Left ventricle myocardium superior (tissue), 1 donor: ENCODE measurements at places on chromosomes 4 and X. TPM values are rescaled to one million over a fixed set of nuclear protein-coding genes. Genes with fewer than 3 reads are reported as not detected.

DNA sequence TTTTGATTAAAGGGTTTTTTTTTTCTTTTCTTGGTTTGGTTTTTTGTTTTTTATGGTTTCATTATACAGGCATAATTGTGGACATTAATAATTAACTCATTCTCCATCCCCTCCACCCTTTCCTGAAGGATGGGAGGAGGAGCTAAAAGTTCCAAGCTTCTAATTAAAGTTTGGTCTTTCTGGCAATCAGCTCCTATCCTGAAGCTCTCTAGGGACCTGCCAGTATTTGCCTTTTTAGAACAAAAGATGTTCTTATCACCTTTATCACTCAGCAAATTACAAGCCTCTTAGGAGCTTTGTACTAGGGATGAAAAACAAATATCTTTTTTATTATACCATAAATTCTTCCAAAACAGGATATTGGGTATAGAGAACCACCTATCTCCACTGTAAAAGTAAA, 589.8 kb downstream of the PDHA2 start:
- DNase-seq = no peak

- DNase-seq = no peak
These were observed 176.2 kb downstream of the MID1 start for GRCh38 chrX:10444204-10444603.

- DNase-seq = peak; percentile 23
These were observed 133.0 kb upstream of the TMLHE start for GRCh38 chrX:155745792-155746191.

GUCY1A1 gene
- total RNA-seq = 106 TPM

DNA sequence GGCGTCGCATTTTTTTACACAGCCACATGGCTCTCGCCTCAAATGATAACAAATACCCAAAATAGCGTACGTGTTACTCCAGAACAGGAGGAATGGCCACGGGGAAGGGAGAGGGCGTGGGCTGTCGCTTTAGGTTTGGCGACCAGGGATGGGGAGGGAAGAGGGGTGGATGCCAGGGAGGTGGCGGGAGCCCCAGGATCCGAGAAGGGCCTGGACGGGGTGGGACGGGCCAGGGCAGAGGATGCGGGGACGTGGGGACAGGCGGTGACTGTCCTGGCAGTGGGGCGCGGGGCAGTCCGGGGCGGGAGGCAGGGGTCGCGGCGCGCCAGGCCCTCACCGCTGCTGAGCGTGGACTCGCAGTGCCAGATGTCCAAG, 631 bp downstream of the TMEM47 start:
- DNase-seq = peak; percentile 31

FAM236C gene
- not detected for total RNA-seq

VSIG4 gene
- 42.1 TPM for total RNA-seq

- DNase-seq = no peak
These were observed 4.9 kb downstream of the UBA6 start for GRCh38 chr4:67696061-67696460.

CTSO gene
- 6.2 TPM for total RNA-seq

GRCh38 chr4:182017038-182017437, 226.2 kb upstream of the TENM3 start:
- DNase-seq = no peak

AMOT gene
- total RNA-seq = 7.5 TPM

LRP2BP gene
- 2.4 TPM for total RNA-seq

- DNase-seq = no peak
These were observed 83.1 kb downstream of the GRIA3 start for GRCh38 chrX:123267220-123267619.

DNA sequence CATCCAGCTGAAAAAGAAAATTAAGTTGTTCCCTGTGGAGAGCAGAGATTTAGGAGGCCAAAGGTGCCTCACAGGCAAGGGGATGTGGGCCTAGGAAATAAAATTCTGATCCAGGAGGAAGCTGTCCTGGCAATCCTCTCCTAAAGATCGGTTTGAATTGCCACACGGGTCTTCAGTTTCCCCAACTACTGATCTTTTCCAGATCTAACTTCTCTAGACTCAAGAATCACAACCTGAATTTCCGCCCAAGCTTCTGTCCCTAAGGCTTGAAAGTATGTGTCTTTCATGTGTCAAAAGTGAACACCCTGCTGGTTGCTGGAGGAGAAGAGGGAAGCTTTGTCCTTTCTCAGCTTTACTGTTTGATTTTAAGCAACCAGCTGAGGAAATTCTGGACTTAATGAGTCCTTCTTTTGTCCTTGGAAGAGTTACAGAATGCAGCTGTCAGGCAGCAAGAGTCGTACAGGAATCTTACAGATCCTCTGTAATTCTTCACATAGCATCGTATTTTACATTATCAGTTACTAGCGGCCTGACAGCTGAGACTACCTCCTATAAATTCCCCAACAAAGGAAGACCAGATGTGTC, 93.8 kb downstream of the INPP4B start:
- DNase-seq = no peak

DNA sequence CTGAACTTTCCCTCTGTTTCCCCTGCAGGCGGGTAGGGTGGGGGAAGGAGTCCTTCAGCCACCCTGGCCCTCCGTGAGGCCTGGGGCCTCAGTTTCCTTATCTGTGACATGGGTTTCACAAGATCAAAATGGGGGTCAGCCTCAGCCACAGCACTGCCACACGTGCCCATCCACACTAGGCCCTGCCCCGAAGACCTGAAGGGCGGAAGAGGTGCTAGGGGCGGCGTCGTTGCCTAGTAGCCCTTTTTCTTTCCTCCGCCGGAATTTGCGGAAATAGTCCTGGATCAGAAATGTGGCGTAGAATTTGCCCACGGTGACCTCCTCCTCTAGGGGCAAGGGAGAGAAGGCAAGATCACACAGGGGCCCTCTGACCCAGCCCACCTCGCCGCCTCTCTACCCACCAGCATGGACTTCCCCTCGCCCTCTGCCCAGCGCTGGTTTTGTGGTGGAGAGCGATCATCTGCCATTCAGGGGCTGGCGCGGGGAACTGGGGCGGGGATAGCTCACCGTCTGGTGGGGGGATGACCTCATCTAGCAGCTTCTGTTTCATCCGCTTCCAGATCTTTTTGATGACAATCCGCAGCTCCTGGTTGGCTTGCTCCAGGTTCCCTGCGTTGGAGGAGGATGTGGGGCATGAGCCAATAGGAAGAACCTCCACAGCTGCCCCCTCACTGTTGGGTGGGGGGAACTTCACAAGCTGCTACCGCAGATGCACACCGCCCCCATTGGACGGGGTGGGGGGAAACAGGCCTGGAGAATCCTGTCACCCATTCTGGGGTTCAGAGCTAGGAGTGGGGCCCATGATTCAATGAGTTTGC, 9.7 kb upstream of the SYP start:
- no peak for DNase-seq

HSPA4L gene
- 10.9 TPM for total RNA-seq

DNA sequence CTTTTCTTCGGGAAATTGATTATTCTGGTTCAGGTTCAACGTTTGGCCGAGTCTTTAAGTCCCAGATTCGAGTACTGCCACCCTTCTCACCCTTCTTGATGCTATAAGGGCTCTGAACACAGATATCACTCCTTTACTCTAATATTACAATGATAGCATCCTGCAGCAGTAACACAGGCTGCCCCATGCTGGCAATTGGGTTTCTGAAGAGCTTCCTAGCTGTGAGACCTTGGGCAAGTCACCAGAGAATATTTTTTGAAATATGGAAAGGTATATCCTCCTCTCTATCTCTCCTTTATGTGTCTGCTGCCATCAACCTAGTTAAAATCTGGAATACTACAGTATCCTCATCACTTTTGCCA, 297 bp upstream of the MTMR8 start:
- no peak for DNase-seq

ADH7 gene
- not detected for total RNA-seq

USP17L15 gene
- not detected for total RNA-seq

DNA sequence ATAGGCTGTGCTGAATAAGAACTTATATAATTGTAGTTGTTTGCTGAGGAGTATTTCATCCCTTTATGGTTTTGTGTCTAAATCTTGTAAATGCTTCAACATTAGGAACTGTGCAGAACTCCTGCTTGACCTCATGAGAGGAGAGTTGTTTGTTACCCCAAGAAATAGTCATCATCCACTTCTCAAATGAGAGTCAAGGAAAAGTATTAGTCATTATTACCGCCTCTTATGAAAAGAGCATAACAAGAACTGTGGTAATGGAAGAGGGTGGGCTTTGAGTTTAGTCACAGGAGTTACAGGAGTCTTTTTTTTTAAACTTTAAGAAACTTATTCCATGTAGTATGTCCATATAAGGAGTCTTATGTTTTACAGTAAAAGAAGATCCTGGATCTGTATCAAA, 132.9 kb downstream of the RAP1GDS1 start:
- no peak for DNase-seq

DRP2 gene
- total RNA-seq = 0.05 TPM

UGT2B11 gene
- total RNA-seq = not detected

GYG2 gene
- 1.4 TPM for total RNA-seq

C4orf36 gene
- total RNA-seq = 1.1 TPM
